ENCODE measurements at places on chromosomes 11 and 22.
A peak's percentile ranks its signal among the peaks of the same experiment; 100 is the strongest.

DNA sequence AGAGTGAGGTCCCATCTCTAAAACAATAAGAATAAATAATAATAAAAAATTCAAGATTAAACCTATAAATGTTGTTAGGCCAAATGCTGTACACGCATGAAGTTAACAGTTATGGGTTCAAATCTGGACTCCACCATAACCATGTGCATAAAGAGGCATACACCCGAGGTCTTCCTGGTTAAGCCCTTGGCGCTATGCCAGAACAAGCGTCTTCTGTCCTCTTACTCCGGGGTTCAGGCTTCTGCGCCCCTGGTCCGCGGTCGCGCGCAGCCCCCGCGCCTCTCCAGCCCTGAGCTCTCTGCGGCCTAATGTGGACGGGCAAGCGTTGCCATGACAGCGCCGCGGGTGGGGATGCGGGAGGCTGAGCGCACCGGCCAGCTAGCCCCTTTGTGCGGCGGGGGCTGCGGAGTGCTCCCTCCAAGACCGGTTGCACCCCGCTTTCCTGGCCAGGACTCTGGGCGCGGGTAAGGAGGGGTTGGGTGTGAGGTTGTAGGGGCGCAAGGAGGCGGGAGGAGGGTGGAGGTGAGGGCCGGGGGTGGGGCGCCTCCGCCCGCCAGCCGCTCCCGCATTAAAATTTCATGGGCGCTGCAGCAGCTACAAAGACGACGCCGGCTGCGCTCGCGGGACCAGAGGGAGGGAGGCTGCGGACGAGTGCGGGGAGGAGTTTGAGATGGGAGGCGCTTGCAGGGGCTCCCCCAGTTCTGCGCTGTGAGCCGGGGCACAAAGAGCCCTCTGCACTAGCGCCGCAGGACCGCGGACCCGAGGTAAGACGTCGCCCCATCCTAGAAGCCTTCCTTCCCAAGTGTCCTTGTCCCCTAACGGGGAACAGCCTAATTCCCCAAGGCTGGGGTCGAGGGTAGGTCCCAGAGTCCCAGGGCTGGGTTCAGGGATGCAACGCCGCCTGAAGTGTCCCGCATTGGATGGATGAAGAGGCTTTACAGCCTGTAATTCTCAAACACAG, at the start of gene MIAT:
TSS of gene MIAT (plus strand) at position 698 of the 961 bp plus-strand sequence.
- DNase-seq = peak; percentile 12

GRCh38 chr11:18698341-18699268, at the start of gene TMEM86A:
Gene TMEM86A, plus strand, starts transcription at chr11:18698779. Its CDS starts 108 bp downstream, at chr11:18698887.
- DNase-seq = peak; percentile 39

GRCh38 chr22:33328789-33329296, 270.7 kb upstream of the SYN3 start:
- DNase-seq = no peak

- no peak for DNase-seq
Measured at GRCh38 chr22:49023879-49024774, 803.5 kb downstream of the BRD1 start.

- no peak for DNase-seq
Measured at GRCh38 chr11:34146411-34146810, 41.0 kb downstream of the NAT10 start.

GRCh38 chr11:74072721-74073120, 63.8 kb upstream of the UCP3 start:
- peak; percentile 90 for DNase-seq

DNA sequence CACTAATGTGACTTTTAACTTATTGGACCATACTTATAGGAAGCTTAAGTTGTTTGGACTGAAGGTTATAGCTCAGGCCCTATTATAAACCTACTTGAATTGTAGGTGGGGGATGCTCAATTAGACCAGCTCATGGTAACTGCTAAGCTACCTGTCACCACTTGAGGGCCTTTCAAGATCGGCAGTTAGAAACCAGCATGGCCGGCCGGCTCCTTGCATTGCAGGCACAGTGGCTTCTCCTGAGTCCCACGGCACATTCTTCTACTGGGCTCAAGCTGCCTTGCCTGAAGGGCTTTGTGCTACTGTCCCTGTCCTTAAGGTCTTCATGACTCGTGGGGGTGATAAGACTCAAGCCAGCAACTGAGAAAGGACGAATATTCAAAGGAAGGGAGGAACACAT, 70.8 kb downstream of the TBC1D22A start:
- no peak for DNase-seq

DNA sequence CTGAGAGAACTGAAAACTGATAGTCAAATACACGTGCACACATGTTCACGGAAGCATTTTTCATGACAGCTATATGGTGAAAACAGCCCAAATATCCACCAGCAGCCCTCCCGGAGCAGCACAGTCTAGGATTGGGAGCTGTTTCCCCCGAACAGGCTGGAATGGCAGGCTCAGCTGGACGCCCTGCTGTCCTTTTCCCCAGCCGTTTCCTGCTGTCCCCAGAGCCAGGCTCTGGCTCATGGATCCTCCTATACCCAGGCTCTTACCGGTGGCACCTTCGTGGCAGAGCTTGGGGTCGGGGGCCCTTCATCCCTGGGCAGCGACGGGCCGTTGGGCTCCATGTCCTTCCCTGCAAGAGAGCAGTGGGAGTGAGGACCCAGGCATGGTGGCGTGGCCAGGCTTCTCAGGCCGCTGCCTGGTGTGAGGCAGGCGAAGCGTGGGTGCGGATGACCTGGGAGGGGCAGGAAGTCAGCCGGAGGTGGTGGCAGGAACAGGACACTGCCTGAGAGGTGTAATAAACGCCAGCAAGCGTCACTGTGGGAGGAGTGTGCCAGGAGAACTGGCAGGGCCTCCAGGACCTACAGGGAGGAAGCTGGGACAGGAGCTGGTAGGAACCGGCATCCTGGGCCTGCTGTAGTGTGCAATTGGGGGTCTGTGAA, 38.8 kb downstream of the OSBPL5 start:
- DNase-seq = peak; percentile 61

DNA sequence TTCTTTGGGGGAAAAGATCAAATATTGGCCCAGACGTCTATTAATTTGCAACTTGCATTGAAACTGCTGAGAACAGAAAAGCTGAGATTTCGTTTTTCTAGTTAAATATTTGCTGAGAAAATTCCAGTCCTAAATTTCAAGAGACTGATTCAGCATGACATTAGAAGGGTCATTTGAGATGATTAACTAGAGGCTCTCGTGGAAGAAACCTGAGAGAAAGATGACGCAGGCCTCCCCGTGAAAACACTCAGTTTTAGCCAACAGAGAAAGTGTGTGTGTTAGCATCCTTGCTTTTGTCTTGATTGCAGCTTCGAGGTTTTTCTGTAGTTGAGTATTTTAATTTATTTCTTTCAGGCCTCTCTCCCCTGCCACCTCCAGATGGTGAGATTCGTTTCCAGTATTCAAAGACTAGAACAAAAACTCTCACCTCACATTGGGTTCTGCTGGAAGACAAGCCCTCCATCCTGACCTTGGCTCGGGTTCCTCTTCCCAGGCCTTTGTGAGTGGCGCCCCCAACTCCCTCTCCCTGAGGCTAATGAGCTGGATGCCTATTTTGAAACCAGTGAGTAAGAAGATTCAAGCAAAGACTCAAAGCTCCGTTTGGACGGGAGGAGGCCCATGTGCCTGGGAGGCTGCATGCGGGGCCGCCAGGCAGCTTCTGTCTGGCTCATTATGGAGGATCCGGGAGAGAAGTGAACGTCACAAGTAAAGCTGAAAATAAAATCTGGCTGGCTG, 52.4 kb downstream of the CELSR1 start:
- DNase-seq = no peak

GRCh38 chr22:45204819-45205218, 35.9 kb downstream of the KIAA0930 start:
- no peak for DNase-seq

DNA sequence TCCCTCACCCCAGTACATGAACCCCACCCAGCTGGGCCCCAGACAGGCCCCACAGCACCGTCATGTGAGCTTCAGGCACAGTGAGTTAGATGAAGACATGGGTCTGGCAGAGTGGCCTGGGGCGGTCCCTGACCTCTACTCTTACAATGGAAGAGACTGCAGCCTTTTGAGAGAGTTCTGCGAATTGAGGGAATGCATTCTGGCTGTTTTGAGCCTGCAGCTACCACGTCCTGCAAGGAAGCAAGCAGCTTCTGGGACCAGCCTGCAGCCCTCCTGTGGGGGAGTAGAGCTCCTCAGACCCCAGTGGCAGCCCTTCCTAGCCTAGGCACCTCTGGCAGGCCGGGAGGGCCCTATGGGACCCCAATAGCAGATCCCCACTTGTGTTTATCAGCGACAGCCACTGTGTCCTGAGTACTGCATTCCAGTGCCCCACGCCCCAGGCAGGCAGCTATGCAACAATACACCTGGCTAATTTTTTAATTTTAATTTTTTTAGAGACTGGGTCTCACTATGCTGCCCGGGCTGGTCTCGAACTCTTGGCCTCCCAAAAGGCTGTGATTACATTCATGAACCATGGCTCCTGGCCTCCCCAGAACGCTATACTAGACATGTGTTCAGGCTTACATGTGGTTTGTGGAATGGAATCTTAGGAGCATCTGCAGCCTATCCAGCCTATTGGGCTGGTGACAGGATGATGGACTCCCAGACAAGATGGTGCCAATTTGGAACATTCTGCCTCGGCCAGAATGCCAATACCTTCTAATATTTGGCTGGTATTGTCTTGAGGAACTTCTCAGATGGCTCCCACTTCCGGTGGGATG, 717 bp upstream of the SLC7A4 start:
- no peak for DNase-seq

DNA sequence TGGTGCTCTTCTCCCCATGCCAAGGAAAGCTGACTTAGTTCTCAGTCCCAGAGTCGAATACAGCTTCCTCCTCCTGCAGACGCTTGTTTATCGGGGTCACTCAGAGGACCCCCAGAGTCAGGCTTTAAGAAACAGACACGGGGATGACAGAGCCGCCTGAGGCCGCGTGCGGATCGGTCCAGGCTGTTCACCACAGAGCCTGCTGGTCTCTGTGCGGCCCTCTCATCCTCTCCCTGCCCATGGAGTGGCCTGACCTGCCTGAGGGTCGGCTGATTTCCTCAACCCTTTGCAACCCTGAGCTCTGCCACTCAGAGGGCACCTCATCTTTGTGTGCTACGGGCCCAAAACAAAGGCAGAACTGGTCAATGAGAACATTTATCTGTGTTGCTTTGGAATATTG, 2.1 kb downstream of the GAL start:
- DNase-seq = no peak

GRCh38 chr22:25219948-25220442, 556 bp downstream of the CRYBB2 start:
- DNase-seq = peak; percentile 16

GRCh38 chr11:94832604-94833235, 64.6 kb downstream of the AMOTL1 start:
- peak; percentile 36 for DNase-seq

DNA sequence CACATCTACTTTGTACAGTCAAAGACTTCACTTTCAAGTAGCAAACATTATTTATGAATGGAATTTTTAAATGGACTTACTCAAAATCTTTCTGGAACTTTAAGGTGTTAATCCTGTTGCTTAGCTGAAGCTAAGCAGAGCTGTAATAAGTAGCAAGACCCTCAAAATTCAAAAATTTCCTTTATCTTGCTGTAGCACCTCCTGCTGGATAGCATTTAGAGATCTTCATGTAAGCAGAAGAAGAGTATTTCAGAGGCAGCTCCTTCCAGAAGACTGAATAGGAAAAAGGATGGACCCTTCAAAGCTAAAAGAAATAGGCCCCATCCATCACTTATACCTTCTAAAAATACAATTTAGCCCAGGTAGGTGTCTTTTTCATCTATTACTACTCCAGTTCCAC, 3.4 kb downstream of the PHF21A start:
- DNase-seq = no peak

DNA sequence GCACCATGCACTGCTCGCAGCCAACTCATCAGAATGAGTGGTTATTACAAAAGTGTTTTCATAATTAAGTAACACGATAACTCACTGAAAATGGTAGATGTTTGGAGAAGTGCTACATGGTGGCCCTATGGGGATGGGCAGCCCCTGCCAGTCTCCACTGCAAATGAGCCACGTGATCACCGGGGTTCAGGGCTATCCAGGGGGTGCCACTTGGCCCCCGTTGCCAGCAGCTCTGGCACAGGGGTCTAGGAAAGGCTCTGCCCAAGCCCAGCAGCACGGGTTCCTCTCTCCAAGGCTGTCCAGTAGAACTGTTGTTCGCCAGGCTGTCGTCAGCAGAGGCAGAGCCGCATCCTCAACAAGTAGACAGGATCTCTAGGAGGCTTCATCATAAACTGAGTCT, 382.1 kb upstream of the B3GAT1 start:
- no peak for DNase-seq

GRCh38 chr22:35674335-35674734, 26.1 kb downstream of the APOL6 start:
- DNase-seq = no peak

DNA sequence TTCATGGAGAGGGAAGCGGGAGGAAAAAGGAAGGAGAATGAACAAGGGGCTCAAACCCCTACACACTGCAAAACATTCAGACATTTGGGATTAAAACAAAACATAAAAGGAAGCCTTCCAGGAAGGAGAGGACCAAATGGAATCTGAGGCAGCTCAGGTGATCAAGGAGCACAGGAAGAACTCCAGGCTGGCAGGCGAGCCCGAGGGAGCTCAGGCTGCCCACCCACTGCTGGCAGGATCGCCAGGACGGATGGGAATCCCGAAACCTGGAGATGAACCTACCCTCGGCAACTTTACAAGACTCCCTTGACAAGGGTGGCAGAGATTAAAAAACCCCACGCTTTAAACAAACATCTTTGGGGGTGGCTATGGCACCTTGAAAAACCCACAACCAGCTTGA, 5.0 kb upstream of the PYGM start:
- DNase-seq = no peak

GRCh38 chr11:125625225-125625629, 264 bp downstream of the CHEK1 start:
- DNase-seq = no peak

GRCh38 chr11:130692220-130692619, 224.1 kb downstream of the SNX19 start:
- DNase-seq = no peak

GRCh38 chr11:29184939-29185890, 831.6 kb downstream of the KCNA4 start:
- no peak for DNase-seq

- DNase-seq = no peak
Measured at GRCh38 chr22:41092847-41093411, 537 bp downstream of the EP300 start.

DNA sequence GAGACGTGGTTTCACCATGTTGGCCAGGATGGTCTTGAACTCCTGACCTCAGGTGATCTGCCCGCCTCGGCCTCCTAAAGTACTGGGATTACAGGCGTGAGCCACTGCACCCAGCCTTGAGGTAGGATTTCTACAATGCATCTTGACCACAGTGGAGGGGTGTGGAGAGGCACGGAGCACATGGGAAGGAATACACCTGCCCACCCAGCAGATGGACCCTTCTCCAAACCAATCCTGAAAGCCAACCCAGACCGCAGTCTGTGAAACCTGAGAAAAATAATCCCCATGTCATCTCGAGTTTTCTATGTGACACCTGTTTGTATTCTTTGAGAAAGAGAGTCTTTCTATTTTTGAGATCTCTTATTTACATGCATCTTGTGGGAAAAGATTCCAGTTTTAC, 32.5 kb downstream of the LGR4 start:
- DNase-seq = no peak

- no peak for DNase-seq
Measured at GRCh38 chr11:123480290-123480815, 50.3 kb downstream of the GRAMD1B start.

Data from NCI-H2029 treated with DMSO at 0.1 percent for 48 hours (cell line).